ENCODE measurements at places on chromosomes 1 and 21.
A peak's percentile ranks its signal among the peaks of the same experiment; 100 is the strongest.

DNA sequence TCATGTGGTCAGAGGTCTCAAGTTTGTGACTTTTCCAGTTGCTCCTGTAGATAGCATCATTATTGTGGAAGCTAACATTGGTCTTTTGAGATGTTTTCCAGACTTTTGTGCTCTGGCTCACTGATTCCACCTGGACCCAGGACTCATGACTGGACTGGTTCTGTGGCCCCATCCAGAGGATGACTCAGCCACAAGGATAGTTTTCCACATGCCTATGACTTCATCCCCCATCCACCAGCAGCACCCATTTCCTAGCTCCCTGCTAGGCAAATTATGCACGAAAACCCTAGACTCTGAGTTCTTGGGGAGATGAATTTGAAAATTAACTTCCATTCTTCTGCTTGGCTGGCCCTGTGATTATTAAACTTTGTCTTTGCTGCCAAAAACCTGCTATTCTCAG is 949.3 kb downstream of the MRPL39 start:
- peak; percentile 54 for DNase-seq

DNA sequence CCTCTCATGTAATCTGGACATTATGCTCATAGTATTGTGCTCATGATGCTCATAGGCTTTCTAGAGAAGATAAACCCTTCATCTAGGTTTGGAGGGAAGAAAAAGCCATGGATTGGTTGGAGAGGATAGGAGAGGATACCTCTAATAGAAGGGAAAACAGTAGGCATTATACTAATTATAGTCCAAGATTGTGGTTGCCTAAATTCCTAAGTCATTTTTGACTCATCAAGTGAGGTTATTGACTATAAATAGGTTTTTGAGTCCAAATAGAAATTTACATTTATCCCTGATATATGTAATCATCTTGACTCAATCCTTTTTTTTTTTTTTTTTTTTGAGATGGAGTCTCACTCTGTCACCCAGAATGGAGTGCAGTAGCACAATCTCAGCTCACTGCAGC is 5.0 kb downstream of the SYT11 start:
- DNase-seq, result no peak

DNA sequence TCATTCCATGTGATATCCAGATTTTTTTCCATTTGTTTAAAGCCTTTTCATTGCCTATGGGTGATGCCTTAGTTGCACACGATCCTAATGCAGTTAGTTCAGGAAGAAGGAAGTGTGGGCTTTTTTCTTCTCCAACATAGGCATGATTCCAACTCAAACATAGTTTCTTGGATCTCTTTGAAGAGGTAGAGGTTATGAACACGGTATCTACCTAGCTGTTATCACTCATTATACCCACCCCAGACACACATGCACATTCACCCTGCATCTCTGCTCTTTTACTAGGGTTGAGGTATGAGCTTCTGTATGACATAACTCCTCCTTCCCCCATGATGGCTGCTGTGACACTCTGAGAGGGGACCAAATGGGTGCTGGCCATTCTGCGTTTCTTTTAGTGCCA is 122.1 kb upstream of the ZNF648 start:
- DNase-seq, result no peak

- DNase-seq, result no peak
These were observed 685.0 kb downstream of the MATN1 start for GRCh38 chr1:30038134-30039025.

- DNase-seq, result no peak
These were observed 101.4 kb downstream of the LHX9 start for GRCh38 chr1:198018529-198018928.

GRCh38 chr1:244154872-244155531 is 103.9 kb downstream of the ZBTB18 start:
- no peak for DNase-seq

DNA sequence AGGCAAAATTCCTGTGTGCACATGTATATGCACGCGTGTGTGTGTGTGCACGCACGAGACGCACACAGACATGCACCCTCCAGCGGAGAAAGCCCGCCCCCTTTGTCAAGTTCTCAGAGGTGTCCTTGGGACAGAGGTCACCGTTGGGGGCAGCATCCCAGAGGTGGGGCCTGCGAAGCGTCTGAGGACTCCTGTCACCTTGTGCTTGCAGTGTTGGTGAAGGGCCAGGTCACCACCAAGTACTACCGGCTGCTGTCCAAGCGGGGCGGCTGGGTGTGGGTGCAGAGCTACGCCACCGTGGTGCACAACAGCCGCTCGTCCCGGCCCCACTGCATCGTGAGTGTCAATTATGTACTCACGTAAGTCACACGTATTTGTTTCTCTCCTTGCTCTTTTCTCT is 42.6 kb downstream of the SIM2 start:
- no peak for DNase-seq

- no peak for DNase-seq
These were observed 183.3 kb downstream of the ST6GALNAC3 start for GRCh38 chr1:76257823-76258222.

- DNase-seq, result peak; percentile 61
These were observed 35.7 kb upstream of the MTR start for GRCh38 chr1:236759252-236759859.

GRCh38 chr21:8998946-8999681 is 1522.3 kb upstream of the TPTE start:
- no peak for DNase-seq

DNA sequence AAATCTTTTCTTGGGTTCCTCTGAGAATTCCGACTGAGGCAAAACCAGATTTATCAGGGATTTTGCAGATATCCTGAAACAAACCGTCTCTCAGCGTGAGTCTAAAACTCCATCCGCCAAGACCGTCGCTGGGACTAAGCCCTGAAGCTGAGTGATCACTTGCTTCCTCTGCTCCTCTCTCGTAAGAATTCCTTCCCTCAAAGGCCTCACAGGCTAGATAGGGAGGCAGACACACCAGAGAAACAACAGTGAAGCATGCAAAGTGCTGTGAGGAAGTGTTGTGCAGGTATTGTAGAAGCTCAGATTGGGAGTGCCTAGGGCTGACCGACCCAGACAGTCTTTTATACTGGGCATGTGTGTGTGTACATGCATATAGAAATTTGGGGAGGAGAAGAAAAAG is 119.1 kb downstream of the RGS7 start:
- no peak for DNase-seq

GRCh38 chr21:7933923-7934322 is 2587.5 kb upstream of the TPTE start:
- no peak for DNase-seq

DNA sequence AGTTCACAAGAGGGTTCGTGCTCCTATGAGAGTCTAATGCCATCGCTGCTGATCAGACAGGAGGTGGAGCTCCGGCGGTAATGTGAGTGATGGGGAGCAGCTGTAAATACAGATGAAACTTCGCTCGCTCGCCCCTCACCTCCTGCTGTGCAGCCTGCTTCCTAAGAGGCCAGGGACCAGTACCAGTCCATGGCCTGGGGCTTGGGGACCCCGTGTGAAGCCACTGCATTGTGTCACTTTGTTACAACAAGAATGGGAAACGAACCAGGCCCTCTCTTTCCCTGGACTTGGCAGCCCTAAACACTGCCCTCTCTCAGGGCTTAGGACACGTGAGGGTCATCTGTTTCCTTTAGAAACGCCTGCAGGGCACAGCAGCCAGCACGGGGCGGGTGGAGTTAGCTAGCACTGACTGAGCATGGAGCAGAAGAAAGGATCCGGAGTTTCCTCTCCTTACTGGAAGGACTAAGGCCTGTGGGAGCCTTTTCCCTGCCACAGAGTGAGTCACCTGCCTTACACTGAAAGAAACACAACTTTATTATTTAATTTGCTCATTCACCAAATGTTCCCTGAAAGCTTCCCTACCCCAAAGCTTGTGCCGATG is 185.2 kb upstream of the TMEM51 start:
- peak; percentile 33 for DNase-seq

DNA sequence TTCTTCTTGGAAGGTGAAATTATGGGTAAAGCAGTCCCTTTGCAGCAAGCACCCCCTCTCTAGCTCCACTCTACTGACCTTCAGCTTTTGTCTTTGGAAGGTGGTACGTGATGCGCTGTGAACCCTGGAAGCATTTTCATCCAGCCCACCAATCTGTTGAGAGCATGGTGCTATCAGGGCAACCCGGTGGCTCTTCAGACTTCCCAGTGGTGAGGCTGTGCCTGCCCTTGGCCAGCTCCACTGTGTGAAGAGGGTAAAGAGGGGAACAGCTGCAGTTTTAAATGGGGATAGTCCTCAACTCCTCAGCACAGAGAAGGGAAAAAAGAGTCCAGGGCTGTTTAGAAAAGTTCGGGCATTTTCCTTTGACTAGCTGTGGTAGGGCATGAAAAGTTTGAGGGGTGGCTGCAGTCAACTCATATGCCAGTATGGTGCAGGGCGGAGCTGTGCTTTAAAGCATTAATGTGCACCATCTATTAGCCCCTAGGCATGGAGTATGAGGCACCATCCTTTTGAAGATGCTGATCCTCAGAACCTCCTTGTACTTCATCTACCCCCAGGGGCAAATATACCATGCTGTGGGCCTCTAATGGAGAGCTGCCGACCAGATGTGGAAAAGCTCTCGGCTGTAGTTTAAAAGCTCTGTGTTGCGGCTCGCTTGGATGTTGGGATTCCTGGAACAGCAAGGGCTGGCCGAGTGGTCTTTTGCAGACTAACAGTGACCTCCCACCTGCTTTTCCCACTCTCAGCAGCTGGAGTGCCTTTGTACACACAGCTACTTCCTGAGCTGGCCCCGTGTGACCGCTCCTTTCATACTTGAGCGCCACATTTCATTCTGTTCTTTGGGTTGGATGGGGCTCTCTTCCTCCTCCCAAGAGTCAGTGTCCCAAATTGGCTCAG is 123.0 kb downstream of the PEX14 start:
- DNase-seq, result peak; percentile 1

- no peak for DNase-seq
These were observed 1.2 kb downstream of the SLAMF7 start for GRCh38 chr1:160740133-160740688.

DNA sequence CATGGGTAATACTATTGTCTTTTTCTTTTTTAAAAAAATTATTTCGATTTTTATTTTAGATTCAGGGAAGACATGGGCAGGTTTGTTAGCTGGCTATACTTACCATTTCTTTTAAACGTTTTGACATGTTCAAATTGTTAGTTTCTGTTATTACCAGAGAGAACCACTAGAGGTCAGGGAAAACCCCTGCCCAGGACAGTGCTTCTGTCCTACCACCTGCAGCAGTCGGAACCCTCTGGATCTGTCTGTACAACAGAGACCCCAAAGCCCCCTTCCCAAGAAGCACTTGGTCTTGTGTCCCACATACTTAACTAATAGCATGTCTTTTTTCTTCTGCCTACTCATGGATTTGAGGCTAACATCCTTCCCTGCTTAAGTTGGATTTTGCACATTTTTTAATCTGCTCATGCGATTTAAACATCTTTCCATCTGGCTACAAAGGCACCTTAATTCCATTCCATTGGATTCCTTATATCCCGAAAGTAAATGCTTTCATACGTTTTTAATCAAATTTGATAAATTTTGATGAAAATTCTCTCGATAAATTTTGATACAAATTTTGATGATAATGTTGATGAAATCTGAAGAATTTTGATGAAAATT is 10.0 kb upstream of the C1orf115 start:
- DNase-seq, result peak; percentile 58

DNA sequence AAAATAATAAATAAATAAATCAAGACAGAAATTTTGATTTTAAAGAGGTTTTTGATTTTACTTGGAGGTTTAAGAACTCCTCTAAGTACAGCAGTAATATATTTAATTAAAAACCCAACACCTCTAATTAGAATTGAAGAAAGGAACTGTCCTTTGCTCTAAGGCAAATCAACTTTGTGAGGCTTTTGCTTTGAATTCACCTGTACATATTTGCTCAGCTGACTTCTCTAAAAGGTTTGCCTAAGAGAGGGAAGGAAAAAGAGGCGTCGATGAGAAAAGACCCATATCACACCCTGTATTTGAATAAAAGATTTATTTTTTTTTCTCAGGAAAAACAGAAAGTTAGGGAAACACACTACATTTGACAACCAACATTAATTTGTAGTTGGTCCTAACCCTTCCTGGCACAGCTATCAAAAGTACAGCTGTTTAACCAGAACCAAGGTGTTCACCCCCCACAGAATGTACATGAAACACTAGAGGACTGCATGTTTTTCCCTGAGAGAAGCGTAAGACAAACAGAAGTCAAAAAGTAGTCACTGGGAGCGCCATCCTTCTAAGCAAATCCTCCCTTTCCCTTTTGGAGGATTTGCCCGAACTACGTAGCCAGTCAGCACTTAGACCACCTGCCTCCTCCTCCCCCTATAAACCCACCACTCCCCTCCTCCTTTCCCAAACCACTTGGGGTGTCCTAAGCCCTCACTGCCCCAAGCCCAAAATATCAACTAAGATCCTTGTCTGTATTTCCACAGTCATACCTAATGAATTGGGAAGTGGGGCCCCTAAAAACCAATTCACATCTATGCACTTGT is 4.9 kb downstream of the MCL1 start:
- peak; percentile 11 for DNase-seq

DNA sequence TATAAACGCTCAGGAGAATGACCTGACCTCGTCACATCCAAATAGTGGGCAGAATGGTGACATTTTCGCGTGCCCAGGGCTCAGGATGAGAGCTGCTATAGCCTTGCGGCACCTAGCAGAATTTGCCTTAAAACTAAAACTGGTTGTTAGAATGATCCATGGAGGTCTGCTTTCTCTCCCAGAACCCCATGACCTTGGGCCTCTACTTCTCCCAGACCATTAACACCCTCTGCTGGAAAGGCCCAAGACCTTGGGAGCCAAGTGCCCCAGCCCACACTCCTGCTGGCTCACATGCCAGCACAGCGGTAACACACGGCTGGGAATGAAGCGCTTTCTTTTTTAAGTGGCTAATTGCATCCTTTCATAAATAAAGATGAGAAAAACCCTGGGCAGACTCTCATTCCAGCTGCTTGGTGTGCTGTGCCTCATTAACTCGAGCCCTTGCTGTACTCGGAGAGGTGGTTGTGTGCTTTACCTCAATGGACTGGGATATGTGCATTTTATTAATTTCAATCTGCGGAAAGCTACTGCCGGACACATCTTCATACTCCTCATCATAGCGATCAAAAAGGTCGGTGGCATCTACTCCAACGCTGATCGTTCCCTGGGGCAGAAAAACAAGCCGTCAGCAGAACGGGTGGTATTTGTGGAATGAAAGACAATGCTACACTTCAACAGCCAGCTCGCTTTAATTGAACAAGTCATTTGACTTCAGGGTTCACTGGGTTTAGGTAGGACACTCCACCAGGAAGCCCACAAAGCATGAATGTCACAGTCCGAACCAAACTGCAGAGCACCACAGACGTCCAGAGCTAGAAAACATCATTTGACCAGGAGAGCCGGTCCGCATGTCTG is 29.0 kb downstream of the THAP3 start:
- no peak for DNase-seq

GRCh38 chr1:26574719-26575251 is 45.2 kb downstream of the RPS6KA1 start:
- DNase-seq, result no peak

- no peak for DNase-seq
These were observed at the start of gene ERVH48-1 for GRCh38 chr21:42925114-42925926. Gene ERVH48-1, minus strand, starts transcription at chr21:42925630. Its CDS starts 6,624 bp downstream, at chr21:42919006.

DNA sequence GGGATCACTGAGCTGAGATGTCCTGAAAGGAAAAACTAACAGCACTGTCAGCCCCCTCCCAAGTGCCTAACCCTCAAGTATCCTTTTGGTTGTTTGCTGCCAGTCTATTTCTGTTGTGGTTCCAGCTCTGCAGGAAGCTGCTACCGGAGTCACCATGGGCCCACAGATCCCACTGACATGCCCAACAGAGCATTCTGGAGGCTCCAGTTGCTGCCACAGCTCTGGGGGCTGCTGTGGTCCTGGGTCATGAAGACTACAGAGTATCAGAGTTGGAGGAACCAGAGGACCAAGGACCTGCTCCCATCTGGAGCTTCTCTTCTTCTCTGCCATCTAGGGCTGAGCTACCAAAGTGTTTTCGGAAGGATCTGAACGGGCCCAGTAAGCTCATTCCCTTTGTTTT is 910 bp downstream of the LCE3A start:
- peak; percentile 0 for DNase-seq
